ENCODE measurements at places on chromosomes 6 and 20.

DNA sequence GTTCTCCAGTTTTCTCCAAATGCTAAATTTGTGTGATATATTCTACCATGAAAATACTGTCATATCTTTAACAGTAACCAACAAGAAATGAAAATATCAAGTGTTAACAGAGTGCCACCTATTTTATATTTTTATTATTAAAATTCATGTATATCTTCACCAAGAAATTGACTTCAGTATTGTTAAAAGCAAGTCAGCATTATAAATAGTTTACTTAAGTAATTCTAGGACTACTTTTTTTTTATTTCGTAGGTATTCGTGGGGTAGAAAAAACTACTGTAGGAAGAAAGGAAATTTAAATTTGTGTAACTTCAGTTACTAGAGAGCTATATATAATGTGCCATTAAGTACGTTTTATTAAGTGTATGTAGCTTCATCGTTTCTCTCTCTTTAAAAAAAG, 6.3 kb upstream of the MAN1A1 start:
- no peak for DNase-seq

GRCh38 chr6:20198775-20199174, 13.5 kb downstream of the MBOAT1 start:
- no peak for DNase-seq

GRCh38 chr6:132257561-132257960, 143.7 kb downstream of the MOXD1 start:
- no peak for DNase-seq

GRCh38 chr6:73302339-73302738, 39.3 kb upstream of the KHDC1 start:
- DNase-seq: no peak

DNA sequence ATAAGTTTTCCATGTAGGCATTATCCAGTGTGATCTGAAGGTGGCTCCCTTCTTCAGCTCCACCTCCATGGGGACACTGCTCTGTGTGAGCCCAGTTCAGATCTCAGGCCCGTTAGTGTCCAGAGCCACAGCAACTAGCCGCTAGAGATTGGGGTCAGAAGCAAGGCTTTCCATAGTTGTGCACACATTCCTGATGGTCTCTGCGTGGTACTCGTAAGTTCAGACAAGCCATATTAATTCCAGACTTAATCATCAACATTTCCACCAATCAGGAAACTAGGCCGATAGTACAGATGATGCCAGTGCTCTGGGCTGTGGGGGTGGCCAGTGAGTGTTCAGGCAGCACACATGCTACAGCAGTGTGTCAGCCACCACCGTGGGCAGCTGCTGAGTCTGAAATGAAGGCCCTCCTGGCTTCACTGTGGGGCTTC, 17.5 kb upstream of the SYNCRIP start:
- no peak for DNase-seq

GRCh38 chr20:37251825-37252477, 9.7 kb downstream of the GHRH start:
- no peak for DNase-seq

- no peak for DNase-seq
These were observed 15.3 kb upstream of the MMP9 start for GRCh38 chr20:45993197-45993951.

DNA sequence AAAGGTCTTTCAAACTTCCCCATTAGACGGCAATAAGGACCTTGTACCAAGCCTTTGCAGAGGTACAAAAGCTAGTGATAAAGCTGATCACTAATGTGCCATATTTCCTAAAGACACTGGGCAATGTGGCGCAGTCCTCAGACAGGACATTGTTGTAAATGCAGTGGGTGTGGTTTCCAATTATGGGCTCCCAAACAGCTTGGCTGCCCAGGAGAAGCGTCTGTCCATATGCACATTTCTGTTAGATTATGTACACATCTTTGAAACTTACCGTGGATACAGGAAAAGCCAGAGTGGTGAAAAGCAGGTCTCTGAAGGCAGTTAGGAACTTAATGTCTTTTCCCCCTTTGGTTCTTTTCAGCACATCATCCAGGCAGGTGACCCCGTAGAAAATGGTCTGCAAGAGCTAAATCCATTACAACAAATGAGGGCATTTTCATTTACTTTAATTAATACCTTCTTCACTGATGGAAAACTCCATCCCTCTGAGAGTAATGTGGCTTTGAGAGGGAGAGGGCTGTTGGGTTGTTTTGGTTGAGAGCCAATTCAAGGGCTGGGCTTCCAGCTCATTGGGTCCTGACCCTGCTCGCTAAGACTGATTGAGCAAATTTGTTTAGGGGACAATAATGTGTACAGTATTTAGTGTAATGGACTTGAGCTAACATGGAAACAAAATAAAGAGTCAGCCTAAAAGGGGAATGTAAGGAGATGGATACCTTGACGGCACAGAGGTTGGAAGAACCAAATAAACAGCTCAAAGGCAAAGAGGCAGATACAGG, 10.4 kb downstream of the ADTRP start:
- DNase-seq: no peak

GRCh38 chr20:24768713-24769601, 180.1 kb upstream of the CST7 start:
- no peak for DNase-seq

DNA sequence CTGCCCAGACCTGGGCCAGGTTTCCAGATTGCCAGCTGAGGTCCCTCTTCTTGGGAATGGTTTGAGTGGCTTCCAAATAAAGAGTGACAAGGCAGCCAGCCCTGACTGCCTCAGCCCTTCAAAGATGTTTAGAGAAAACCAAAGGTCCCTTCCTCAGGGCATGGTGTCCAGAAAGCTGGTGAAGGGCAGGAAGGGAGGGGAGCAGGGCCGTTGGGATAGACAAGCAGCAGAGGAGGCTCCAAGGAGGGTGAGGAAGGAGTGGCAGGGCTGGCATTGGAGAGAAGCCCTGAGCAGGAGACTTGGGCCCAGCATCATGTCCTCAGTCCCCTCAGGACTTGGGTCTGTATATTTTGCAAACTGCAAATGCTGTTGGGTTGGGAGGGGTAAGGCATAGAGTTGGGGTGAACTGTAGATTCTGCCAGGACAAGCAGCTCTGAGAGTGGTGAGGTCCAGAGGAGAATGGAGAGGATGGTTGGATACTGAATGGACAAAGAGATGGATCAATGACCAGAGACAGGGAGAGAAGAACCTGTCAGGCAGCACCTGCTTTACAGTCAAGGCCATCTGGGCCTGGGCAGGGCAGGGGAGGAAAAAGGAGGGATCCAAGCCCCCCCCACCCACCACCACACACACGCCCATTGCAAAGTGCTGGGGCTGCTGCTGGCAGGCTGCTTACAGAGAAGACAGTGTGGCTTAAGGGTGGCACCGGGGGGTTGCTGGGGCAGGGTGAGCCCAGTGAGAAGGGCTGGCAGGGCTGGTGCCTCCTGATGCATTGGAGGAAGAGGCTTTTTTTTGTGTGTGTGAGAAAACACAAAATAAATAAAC, 5.5 kb upstream of the DSN1 start:
- no peak for DNase-seq

DNA sequence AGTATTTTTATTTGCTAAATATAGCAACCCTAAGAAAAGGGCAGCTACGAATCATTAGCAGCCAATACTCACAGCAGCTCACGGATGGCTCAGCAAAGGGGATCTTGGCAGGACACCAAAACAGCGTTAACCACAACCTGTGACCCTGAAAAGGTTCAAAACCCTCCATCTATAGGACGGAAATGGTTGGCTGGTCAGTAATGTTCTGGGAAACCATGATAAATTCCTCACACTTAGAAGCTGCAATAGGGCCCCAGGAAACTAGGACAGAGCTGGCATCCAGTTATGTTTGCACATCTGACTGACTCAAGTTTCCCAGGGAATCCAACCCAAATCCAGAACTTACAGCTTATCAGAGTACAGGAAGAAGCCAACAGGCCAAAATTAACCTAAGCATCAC, 30.9 kb upstream of the PTPRT start:
- no peak for DNase-seq

DNA sequence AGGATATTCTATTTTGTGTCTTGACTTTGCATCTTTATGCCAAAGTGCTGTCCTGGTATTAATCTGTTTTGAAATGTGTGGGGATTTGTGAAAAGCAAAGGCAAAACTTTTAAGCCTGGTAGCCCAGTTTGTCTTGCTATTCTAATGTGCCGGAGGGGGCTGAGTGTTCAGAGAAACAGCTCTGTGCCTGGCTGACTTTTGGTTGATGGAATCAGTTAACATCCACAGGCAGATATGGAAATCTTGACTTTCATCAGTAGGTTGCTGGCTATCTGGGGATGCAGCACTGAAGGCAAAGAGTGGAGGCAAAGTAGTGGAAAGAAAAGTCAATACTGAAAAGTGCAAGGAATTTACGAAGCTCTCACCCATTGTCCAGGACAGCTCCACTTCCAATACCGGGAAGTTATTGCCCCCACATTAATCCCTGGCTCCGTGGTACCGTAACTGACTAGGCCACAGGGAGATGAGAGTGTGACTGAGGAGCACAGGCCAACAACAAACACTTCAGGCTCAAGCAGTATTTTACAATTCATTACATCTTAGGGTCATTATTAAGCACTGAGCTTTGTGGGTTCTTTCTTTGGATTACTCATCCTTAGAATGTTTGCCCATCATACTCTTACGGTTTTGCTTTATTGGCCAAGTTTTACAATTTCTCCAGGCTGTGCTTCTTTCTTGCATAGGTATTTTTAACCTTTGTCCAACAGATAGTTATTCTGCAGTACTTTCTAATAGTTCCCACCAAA, 164.6 kb downstream of the MTFR2 start:
- DNase-seq: no peak

DNA sequence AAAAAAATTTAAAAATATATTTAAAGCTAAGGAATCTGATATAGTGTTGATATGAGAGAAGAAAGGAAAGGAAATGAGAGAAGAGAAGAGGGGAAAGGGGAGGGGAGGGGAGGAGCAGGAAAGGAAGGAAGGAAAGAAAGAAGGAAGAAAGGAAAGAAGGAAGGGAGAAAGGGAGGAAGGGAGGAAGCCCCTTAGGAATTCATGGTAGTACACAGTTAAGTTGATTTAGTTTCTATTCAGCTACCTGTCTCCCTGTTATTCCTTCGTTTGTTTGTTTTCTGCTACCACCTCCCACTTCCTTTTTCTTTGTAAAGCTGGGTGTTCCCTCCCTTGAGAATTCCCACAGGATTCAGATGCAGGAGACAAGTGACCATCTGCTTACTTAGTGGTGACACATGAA, 1025.4 kb upstream of the FLRT3 start:
- no peak for DNase-seq

GRCh38 chr20:10842116-10842515, 168.3 kb upstream of the JAG1 start:
- DNase-seq: no peak

DNA sequence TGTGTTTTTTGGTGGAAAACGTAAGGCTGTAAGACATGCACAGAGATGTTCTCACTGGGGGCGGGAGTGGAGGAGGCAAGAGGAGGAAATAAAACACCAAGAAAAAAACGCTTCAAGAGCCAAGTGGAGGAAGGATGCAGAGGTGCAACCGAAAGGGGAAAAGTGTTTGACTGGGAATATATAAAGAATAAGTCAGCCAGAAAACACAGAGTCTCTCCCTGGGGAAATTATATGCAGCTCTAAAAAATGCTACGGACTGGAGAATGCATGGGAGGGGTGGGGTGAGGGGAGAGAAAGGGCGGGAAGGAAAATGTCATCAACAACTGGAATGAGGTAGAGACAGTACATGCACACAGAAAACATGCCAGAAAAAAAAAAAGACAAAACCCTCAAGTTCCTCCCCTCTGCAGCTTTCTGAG, 133.5 kb downstream of the SCML4 start:
- no peak for DNase-seq

DNA sequence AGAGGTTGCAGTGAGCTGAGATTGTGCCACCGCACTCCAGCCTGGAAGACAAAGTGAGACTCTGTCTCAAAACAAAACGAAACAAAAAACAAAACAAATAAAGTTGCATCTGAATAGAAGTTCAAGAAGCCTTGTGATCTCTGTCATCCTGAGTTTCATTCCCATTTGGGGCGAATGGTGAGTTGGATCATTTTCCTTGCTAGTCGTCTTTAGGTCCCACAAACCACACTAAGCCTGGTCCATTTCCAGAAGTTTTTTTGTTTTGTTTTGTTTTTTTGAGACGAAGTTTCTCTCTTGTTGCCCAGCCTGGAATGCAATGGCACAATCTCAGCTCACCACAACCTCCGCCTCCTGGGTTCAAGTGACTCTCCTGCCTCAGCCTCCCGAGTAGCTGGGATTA, 33.8 kb downstream of the ZNF217 start:
- DNase-seq: no peak

DNA sequence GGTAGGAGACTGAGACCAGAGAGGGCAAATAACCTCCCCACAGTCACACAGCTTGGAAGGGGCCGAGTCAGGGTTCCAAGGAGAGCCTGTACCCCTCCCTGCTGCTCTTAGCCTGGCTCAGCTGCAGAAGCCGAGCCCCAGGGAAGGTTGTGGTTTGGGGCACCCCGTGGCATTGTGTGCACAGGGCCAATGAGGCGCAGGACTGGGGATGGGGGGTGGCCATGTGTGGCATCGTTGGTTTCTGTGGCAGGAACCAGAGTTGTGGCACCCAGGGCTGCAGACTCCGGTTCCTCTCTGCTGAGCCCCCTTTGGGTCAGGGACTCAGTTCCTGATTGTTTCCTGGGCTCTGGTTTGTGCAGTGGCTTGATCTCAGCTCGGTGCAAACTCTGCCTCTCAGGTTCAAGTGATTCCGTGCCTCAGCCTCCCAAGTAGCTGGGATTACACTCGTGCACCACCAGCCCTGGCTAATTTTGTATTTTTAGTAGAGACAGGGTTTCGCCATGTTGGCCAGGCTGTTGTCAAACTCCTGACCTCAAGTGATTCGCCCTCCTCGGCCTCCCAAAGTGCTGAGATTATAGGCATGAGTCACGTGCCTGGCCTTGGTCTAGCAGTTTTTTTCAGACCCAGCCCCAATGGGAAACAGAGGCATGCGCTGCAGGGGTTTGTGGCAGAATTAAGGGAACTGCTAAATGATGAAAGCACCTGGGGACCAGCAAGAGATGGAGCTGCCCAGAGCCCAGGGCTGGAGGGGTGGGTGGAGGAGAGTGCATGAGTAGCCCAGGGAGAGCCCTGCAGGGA, 221.0 kb upstream of the SULF2 start:
- DNase-seq: no peak

DNA sequence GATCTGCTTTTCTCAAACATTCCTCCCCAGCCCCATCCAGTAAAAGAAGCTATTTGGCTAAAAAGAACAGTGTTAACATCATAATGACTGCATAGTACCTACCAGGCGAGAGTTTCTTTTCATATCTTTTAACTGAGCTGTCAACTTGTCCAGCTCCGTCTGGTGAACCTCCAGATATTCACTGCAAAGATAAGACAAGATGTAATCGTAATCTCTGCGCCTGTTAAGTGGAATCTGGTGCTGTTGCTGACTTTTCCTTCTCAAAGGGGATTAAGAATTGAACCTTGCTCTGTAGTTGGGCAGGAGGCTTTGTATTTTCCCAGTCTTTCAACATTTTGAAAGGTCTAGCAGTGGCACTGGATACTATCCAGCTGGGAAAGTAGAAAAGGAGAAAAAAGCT, 63.0 kb downstream of the RIPOR2 start:
- no peak for DNase-seq
